CD4-positive, alpha-beta T cell (primary cell): ENCODE measurements at places on chromosomes 7 and 10. TPM values are rescaled to one million over a fixed set of nuclear protein-coding genes. Genes with fewer than 3 reads are reported as not detected.

NFE2L3 gene
- 0.45 TPM for total RNA-seq

SDK1 gene
- total RNA-seq: 1.1 TPM

CYP2C19 gene
- not detected for total RNA-seq

EXOC4 gene
- 58.0 TPM for total RNA-seq

KCP gene
- not detected for total RNA-seq

AUTS2 gene
- 47.6 TPM for total RNA-seq

LBX1 gene
- not detected for total RNA-seq

WDR86 gene
- total RNA-seq: 5.6 TPM

MINDY4 gene
- 0.36 TPM for total RNA-seq

SLC13A1 gene
- total RNA-seq: not detected

DEPP1 gene
- total RNA-seq: not detected

MYH16 gene
- not detected for total RNA-seq

FAM25G gene
- not detected for total RNA-seq

GBX1 gene
- not detected for total RNA-seq

INHBA gene
- total RNA-seq: not detected

KIN gene
- 8.6 TPM for total RNA-seq

FKBP14 gene
- total RNA-seq: 5.2 TPM

CARD11 gene
- 118 TPM for total RNA-seq

HMX3 gene
- total RNA-seq: 0.34 TPM
